ENCODE measurements at places on chromosomes 4 and X. TPM values are rescaled to one million over a fixed set of nuclear protein-coding genes. Genes with fewer than 3 reads are reported as not detected.
A peak's percentile ranks its signal among the peaks of the same experiment; 100 is the strongest.

- H3K27ac ChIP-seq, result no peak overlapping the region
- H3K36me3 ChIP-seq, result no peaks in the 10 kb centered on the region
- peaks cover 4% of the 10 kb centered on the region for H3K4me1 ChIP-seq
- H3K4me3 ChIP-seq, result no peak overlapping the region
- H3K27me3 ChIP-seq, result no peaks in the 10 kb centered on the region
Measured at GRCh38 chrX:57929373-57929772, 19.1 kb upstream of the ZXDA start.

DNA sequence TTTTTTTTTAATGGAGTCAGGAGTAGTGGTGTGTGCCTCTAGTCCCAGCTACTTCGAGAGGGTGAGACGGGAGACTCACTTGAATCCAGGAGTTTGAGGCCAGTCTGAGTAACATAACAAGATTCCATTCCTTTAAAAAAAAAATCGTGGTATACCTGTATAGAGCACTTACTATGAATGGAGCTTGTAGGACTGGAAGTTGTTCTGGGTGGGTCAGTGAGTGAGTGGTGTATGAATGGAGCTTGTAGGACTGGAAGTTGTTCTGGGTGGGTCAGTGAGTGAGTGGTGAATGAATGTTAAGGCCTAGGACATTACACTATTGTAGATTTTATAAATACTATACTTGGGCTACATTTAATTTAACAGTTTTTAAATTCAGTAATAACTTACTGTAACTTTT is 2.9 kb upstream of the SLC10A7 start:
- H3K36me3 ChIP-seq, result no peaks in the 10 kb centered on the region
- H3K27me3 ChIP-seq, result peaks cover 18% of the 10 kb centered on the region
- peaks cover 3% of the 10 kb centered on the region for H3K4me1 ChIP-seq
- no peak for DNase-seq
- no peak overlapping the region for H3K4me3 ChIP-seq

PDZD4 gene
- total RNA-seq, result 120 TPM

DNA sequence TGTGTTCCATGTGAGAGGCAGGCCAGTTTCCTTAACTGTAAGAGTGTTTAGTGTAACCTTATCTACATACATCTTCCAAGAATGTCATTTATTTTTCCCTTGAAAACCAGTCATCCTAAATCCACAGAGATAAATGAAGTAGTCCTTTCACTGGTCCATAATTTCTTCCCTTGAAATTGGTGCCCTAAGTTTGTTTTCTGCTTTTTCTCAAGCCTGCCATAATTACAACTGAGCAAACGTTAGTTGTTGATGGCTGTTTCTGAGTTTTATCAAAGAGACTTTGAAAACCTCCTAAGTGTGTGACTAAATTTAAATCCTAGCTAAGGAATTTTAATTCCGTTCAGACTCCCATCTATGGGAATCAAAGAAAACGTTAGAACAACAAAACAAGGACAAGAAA is 3.6 kb upstream of the TDO2 start:
- H3K4me3 ChIP-seq, result no peak overlapping the region
- no peaks in the 10 kb centered on the region for H3K27me3 ChIP-seq
- H3K27ac ChIP-seq, result 0 out of 2 replicates have a peak overlapping the region, but pooled peaks have one; percentile 63
- H3K36me3 ChIP-seq, result peaks cover 25% of the 10 kb centered on the region
- peaks cover 41% of the 10 kb centered on the region for H3K4me1 ChIP-seq

DNA sequence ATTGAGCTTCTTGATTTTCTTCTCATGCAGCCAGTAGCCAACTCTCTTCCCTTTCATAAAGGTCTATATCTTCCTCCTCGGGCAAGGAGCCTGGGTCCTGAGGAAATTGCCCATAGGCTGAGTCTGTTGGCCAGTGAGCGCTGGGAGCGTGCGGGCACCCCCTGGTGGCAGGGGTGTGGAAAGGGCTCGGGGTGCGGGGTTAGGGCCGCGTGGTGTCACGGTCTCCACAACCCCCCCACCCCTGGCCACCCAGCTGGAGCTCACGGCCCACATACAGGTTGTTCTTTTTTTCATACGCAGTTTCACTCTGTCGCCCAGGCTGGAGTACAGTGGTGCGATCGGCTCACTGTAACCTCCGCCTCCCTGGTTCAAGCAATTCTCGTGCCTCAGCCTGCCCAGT is 13.1 kb downstream of the RBM10 start:
- no peak overlapping the region for H3K4me3 ChIP-seq
- H3K27ac ChIP-seq, result no peak overlapping the region
- H3K36me3 ChIP-seq, result peaks cover 24% of the 10 kb centered on the region
- H3K27me3 ChIP-seq, result no peaks in the 10 kb centered on the region
- no peaks in the 10 kb centered on the region for H3K4me1 ChIP-seq

Measured in WTC11 (cell line).